ENCODE measurements at places on chromosomes 5 and 9.

DNA sequence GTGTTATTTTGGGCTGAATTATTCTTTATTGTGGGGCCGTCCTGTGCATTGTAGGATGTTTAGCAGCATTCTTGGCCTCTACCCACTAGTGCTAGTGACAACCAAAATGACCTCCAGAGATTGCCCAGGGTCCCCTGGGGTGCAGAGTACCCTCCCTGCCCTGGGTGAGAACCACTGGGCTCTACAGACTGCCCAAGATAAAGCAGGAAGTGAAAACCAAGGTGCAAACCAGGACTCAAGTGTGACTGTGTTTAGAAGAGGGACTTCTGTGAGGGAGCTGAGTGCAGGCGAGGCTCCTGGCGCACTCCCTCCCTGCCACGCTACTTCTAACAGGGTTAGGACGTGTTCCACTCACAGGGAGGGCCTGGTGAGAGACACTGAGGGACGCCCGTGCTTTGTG is 41.6 kb downstream of the USP20 start:
- no peak for DNase-seq

DNA sequence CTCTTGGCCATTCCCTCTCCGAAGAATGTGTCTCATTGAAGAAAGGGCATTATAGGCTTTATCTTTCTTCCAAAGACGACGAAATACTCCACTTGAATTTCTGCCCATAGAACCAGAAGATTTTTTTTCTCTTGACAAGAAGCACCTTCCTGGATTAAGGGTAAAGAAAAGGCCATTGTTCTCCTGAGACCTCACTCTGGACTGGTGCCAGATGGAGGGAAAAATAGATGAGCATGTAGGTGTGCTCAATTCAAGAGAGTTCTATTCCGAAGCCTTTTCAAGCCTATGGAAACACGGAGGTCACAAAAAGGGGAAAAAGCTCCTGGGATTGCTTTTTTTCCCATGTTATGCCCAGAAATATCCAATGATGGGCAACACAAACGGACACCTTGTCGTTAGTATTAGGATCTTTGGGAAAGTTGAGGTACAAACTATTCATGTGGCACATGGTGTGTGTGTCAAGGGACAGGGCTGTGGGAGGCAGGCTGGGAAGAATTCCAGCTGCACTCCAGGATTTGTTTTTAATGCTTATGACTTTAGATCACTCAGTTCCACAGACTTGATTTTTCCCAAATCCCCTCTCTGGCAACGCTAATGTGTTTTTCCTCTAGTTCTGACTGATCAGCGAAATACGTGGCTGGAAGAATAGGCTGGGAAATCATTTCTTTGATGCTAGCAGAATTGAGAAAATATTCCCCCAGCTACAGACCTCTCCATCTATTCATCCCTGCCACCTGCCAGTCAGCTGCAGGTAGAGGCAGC is 89.9 kb downstream of the SIL1 start:
- DNase-seq, result no peak

- DNase-seq, result no peak
Observed at GRCh38 chr9:12060067-12060466, 633.1 kb upstream of the TYRP1 start.

DNA sequence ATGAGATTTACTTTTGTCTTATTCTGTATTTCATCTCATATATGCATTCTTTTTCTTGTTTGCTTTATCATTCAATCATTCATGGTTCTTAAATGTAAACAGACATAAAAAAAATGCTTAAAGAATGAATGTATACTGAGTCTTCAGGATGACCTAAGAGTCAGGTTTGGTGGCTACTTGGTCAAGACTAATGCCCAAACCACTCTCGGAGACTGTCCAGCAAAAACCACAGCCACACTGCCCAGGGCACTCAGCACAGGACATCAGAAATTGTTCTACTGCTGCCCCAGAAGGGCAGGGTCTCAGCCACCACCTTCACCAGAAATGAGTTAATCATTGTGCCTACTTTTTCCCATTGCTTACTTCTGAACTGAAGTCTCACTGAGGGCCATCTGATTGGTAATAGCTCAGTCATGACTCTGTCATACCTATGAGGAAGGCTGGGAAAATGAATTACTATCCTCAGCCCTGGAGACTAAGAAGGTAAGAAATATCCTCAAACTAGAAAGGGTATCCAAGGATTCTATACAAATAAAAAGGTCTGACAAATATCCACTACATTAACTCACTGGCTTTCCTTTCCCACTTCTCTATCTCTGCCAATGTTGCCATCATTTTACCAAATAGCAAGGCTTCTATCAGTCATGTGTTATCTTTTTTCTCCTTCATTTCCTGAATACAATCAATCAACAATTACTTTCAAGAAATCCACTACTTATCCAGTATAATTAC is 236.1 kb downstream of the CETN3 start:
- no peak for DNase-seq

DNA sequence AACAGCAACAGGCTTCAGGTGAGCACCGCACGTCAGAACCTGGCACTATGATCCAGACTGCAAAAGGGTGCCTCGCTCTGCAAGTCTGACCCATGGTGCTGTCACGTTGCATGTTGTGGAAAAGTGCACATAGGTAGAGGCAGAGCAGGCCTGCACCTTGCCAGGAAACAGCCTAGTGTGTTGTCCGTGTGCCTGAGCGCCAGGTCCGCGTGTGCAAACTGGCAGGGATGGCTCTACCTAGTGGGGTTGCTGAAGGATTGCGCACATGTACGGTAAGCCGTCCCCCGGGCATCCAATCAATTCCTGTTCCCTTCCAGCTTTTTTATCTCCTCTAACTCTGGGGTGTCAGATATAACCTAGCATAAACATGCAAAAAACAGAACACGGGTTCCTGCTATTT is 219.5 kb downstream of the NXNL2 start:
- no peak for DNase-seq

GRCh38 chr9:92989561-92989960 is 42.2 kb downstream of the FGD3 start:
- DNase-seq, result peak; percentile 36

GRCh38 chr5:170076211-170076610 is 29.5 kb upstream of the FOXI1 start:
- DNase-seq, result no peak

- no peak for DNase-seq
Observed at GRCh38 chr9:21580636-21581378, 98.7 kb upstream of the IFNE start.

DNA sequence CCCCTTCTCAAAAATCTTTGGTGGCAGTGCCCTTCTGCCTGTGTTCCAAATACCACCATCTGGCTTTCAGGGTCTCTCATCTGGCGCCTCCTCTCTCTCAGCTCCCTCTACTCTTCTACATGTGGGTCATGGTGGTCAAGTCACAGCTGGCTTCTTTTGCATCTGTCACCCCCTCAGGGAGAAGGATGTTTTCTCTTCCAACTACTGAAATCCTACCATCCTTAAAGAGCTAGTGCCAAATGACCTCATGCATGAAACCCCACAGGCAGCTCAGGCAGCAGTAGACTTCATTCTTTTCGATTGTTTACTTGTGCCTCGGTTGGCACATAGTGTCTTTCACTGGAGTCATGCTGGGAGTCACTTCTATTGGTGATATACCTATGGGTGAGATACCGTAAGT is 219.2 kb downstream of the DCP2 start:
- DNase-seq, result no peak

- DNase-seq, result no peak
Observed at GRCh38 chr9:16236882-16237281, 633.6 kb downstream of the BNC2 start.

GRCh38 chr9:131605770-131606590 is 60.7 kb downstream of the PRRT1B start:
- no peak for DNase-seq

GRCh38 chr5:177309351-177310191 is 2.1 kb downstream of the MXD3 start:
- DNase-seq, result peak; percentile 79

DNA sequence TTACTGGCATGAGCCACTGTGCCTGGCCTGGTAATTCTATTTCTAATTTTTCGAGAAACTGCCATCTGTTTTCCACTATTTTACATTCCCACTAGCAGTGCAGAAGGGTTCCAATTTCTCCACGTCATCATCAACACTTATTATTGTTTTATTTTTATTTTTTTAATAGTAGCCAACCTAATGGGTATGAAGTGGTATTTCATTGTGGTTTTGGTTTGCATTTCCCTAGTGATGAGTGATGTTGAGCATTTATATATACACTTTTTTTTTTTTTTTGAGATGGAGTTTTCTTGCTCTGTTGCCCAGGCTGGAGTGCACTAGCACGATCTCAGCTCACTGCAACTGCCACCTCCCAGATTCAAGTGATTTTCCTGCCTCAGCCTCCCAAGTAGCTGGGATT is 28.3 kb downstream of the WWC1 start:
- DNase-seq, result no peak

DNA sequence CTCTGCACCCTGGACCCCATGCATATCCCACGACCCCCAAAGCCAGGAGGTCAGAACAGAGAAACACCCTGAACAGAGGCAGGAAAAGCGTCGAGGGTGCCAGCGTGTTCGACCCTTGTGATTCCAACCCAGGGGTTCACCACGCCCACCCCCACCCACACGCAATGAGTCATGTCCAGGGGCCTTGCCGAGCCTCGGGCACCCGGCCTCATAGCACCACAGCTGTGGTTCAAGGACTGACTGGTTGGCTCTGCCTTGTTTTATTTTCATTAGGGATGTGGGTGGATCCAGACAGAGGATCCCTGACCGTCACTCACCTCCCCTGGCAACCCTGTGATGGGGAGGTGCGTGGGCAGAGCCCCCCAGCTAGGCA is 9.5 kb upstream of the QSOX2 start:
- no peak for DNase-seq

DNA sequence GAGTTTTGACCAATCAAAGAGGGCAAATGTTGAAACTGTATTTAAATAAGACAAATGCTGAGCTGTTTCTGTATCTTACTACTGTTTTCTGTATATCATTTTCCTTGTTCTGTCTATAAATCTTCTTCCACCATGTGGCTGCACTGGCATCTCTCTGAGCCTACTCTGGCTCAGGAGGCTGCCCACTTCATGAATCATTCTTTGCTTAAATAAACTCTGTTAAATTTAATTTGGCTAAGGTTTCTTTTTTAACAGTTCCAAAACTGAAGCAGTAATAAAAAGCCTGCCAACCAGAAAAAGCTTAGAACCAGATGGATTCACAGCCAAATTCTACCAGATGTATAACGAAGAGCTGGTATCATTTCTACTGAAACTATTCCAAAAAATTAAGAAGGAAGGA is 40.2 kb upstream of the TAS2R1 start:
- no peak for DNase-seq

- DNase-seq, result peak; percentile 89
Observed at GRCh38 chr5:131252824-131253171, 11.1 kb upstream of the CDC42SE2 start.

- no peak for DNase-seq
Observed at GRCh38 chr9:27261517-27262211, 35.3 kb downstream of the EQTN start.

DNA sequence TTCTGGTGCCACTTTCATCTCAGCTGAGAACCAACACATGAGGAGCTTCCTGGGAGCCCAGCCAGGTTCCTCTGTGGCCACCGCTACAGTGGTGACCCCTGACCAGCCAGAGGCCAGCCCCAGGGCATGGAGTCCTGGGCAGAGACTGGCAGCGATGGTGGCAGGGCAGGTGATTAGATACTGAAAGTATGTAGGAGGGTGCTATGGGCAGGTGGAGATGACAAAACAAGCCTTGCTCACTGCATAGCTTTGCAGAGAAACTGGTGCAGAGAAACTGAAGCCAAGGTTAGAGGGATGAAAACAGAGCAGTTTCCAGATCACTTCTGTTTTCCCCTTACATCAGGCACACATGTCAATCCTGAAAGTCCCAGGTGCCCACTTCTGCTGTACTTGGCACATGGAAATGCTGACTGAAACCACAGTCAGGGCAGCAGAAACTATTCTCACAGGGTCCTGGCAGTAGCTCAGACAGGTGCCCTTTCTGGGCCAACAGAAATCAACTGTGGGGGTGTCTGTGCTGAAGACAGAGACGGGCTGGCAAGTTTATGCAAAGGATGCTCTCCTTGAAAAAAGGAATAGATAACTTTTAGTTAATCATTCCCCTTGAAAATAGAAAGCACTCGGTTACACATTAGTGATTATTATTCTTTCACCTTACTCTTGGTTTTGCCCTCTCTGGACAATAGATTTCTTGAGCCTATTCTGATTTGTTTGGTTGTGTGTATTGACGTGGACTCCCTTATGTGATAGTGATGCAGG is 90.3 kb downstream of the ANKRD55 start:
- no peak for DNase-seq

- peak; percentile 52 for DNase-seq
Observed at GRCh38 chr9:71638627-71639026, 129.7 kb downstream of the CEMIP2 start.

- DNase-seq, result no peak
Observed at GRCh38 chr9:7500521-7500920, 299.1 kb downstream of the DMAC1 start.

GRCh38 chr9:136568288-136569081 is 22.6 kb upstream of the NOTCH1 start:
- DNase-seq, result no peak

GRCh38 chr5:106699198-106699597 is 971.5 kb downstream of the EFNA5 start:
- DNase-seq, result no peak

DNA sequence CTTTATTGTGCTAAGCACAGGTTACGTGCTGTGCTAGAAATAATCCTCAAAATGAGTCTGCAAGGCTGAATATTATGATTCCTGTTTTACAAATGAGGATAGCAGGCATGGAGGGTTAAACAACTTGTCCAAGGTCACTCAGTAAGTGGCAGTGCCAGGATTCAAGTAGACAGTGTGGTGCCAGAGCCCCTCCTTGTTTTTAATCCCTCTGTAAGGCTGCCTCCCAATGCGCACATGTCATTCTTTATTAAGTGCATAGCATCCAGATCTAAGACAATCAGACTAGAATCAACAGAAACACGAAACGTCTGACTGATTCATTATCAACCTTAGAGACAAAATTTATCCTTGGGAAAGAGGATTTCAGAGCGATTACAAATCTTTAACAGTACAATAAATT is 199.6 kb downstream of the SMARCA2 start:
- no peak for DNase-seq

DNA sequence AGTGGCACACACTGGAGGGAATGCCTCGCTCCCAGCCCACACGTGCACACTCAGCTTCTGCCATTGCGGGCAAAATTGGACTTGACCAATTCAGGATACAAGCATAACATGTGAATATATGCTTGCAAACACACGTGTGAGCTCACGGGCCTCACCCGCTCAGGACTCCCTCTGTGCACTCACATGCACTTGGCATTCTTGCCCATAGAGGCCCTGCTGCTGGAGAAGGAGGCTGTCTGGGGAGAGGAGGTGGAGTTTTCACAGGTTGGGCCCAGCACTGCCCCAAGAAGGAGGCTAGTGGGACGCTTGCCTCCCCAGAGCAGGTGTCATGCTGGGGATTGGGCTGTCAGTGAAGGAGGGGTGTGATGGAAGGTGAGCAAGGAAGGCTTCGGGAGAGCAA is 1.7 kb downstream of the MYMK start:
- DNase-seq, result no peak

All from CD4-positive, alpha-beta T cell treated with Interleukin-4 for 1 hour (primary cell).